CD4-positive, alpha-beta T cell (primary cell): ENCODE measurements at places on chromosomes 3 and 15.
A peak's percentile ranks its signal among the peaks of the same experiment; 100 is the strongest.

DNA sequence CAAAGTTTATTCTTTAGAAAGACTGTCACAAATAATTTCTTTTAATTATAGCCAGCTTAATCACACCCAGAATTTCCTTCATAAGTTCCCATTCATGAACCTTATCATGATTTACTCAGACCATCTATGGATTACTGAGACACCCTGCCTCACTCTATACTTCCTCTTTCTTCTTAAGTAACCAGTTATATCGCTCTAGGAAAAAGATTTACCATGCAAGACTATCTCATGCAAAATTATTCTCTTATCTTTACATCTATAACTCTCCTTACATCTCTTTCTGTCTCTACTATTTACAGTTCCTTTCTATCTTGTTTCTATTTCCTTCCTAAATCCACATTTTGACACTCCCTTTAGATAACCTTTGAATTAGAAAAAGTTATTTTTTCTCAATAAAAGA is 316.8 kb downstream of the POLQ start:
- DNase-seq = no peak

GRCh38 chr3:189792046-189792929 is 161.1 kb downstream of the TP63 start:
- no peak for DNase-seq

GRCh38 chr3:72343078-72343477 is 505.2 kb downstream of the SHQ1 start:
- no peak for DNase-seq

DNA sequence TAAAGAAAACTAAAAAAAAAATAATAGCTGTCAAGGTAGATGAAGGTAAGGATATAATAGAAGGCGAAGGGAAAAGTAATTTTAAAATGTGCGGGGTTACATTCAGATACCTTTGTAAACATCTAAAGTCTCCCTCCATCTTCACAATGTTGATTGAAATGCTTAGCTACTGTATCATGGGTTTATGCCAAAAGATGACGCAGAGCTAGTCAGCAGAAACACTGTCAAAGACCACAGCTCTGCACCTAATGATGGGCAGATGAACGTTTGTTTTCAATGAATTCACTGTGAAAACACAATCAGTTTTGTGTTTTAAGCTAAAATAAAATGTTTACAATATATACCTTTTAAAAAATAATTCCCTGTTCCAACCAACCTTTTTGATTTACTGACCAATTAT is 61.2 kb downstream of the RFTN1 start:
- no peak for DNase-seq

DNA sequence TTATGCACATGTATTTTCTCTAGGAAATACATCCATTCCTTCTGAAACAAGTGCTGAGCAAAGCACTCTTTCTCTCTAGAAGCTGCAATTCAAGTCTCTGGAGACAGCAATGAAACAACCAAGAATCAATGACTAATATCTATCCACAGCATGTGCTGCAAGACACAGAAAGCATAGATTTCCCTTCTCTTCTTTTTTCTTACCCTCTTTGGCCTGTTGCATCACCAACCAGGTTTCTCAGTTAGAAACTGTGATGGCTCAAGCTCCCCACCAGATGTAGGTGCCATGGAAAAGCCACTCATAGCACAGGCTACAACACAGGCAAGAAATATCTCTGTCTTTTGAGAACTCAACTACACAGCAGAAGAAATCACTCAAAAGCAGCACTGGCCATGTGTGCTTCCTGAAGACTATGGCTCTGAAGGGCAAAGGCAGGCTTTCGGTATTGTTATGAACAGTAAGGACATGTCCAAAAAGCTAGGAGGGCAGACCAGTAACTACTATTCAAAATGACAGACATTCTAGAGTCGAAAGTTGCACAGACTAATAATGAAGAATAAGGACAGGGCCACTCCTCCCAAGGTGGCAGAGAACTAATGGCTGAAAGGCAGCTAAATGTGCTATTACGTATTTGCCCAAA is 15.5 kb downstream of the ZDHHC3 start:
- DNase-seq = no peak

GRCh38 chr3:64728994-64729393 is 41.2 kb upstream of the ADAMTS9 start:
- DNase-seq = no peak

DNA sequence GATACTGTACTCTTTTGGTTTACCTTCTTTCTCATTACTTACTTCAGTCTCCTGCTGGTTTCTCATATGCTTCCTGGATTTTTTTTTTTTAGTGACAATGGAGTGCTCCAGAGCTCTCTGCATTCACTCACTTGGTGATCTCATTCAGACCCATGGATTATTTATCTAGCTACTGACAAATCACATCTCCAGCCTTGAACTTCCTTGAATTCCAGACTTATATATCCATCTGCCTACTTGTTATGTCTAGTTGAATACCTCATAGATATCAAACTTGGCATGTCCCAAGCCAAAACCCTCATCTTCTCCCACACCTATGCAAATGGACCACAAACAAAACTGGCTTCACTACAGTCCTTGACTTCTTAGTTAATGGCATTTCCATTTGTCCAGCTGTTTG is 234.7 kb upstream of the ZPLD1 start:
- DNase-seq = no peak

- no peak for DNase-seq
Measured at GRCh38 chr3:83513677-83514076, 1445.1 kb upstream of the CADM2 start.

DNA sequence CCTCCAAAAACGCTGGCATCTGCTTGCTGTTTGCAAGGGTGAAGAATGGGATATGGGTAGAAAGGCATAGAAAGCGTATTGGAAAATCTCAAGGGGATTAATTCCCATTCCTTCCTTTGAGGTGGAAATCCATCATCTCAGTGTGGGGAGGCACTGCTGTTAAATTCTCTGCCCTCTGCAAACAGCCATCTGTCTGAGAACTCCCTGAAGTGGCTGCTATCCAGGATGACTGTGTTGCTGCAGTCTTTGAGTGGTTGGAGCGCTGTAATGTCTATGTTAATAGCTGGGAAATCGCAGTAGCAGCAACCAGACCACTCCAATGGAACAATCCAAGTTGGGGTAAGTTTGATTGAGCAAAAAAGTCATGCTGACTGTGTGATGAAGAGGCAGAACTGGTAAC is 625.9 kb downstream of the NLGN1 start:
- DNase-seq = no peak

DNA sequence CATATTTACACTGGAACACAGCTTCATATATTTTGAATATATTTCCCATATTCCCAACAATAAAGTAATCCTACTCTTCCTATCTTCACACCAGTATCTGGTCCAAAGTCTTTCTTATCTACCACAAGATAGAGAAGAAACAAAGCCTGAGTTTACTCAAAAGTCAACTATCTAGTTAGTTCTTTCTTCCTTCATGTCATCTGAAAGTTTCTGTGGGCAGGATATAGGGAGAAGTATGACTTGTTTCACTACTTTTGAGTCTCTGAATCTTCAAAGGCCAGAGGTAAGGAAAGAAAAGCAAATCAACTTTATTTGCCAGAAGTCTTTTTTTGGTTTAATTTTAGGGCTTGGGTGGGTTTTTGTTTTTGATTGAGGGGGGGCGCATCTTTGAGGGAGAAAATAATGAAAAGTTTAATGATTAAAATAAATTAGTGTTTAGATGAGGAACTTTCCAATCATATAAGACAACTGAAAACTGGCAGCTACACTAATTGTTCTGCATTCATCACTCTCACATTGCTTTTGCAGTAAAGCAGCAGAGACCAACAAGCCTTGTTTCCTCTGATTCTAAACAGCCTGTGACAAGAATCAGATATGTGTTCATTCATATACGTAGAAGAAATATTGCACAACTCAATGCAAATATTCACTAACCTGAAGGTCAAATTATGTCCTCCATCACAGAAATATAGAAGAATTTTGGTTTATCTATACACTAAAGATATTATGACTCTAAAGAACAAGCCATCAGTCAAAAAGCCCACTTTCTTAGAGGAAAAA is 421.4 kb downstream of the SHQ1 start:
- DNase-seq = no peak

DNA sequence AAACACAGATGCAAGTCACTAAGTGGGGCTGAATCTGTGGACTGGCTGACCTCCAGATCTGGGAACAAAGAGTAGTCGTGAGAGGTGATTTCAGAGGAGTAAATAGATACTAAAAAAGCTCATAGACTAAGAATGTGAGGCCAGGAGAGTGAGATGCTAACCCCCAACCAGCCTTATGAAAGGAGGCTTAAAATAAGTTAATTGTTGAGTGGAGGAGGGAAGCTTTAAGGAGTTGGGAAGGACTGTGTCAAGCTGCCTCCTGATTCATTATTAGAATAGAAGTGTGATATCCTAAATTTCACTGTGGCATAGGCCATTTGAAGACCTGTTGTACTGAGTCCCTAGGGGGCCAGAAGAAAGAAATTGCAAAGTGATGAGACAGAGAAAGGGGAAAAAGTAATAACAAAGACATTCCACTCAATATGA is 107.6 kb downstream of the RBPMS2 start:
- DNase-seq = no peak

- DNase-seq = no peak
Measured at GRCh38 chr15:58524247-58524646, 92.5 kb downstream of the LIPC start.

DNA sequence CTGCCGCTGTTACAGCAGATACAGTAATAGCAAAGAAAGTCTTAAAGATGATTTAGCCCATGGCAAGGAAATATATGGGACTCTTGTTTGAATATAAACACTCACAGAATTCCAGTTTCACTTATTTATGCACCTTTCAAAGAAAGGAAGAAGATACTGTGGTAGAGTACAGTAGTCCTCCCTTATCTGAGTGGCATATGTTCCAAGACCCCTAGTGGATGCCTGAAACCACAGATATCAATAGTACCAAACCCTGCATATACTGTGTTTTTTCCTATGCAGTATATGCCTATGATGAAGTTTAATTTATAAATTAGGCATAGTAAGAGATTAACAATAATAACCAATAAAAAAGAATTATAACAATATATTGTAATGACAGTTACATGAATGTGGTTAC is 8.2 kb downstream of the MAP2K1 start:
- no peak for DNase-seq

DNA sequence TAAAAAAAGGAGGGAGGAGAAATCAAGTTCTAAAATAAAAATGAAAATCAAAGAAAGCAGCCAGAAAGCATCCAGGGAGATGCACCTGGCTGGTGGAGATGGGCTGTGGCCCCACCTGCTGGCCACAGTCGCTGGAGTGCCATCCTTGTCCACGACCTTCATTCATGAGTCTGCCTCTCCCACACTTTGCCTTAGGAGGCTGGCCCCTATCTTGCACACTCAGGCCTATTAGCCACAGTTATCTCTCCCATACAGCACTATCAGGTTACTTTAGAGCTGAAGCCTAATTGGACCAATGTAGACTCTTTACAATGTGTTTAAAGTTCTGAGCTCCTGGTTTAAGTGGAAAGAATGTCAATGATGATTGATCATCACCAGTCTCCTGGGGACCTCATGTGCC is 392.0 kb upstream of the RORA start:
- no peak for DNase-seq

DNA sequence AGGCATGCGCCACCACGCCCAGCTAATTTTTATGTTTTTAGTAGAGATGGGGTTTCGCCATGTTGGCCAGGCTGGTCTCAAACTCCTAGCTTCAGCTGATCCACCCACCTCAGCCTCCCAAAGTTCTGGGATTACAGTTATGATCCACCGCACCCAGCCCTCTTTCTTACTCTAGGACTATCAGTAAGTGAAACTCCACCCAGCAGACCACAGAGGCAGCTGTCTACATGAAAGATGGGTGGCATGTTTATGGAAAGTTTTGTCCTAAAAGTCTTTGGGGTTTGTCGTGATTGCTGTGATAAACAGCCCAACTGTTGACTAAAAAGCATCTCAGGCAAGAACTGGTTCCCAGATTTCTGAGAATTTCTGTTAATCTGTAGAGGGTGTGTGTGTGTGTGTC is 10.9 kb downstream of the ARL6IP5 start:
- DNase-seq = peak; percentile 61

DNA sequence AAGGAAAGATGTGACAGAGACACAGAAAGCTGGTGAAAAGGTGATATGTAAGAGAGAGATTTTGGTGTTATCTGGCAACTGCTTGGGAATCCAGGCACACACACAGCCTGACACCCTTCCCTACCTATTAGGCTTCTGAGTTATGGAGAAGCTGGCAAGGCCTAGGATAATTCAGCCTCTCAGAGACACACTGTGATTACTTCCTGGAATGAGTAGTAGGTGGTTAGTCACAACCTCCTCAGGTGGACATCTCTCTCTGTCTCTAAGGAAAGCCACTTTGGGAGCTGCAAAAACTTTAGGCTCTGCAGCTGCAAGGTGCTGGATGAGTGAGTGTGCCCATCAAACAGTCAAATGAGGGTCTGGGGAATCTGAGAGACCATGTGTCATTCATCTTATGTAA is 201.9 kb downstream of the PDCD6IP start:
- DNase-seq = no peak

DNA sequence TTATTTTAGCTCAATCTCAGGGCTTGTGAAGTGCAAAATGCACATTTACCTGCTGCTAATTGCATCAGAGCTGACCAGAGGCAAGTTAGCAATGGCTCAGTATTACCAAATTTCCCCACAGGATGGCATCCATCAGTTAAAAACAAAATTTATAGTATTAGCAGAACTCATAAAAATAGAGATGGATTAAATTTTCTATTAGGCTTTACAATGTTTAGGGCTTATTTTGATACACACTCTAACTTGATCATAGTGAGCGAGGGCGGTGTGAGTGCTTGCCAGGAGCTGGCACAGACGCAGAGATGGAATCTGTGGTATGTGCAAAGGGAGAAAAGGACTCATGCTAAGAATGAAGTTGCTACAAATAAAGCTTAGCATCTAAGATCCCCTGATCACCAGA is 241.0 kb downstream of the NSUN3 start:
- DNase-seq = no peak

GRCh38 chr3:190318666-190319065 is 3.6 kb downstream of the CLDN1 start:
- DNase-seq = no peak

DNA sequence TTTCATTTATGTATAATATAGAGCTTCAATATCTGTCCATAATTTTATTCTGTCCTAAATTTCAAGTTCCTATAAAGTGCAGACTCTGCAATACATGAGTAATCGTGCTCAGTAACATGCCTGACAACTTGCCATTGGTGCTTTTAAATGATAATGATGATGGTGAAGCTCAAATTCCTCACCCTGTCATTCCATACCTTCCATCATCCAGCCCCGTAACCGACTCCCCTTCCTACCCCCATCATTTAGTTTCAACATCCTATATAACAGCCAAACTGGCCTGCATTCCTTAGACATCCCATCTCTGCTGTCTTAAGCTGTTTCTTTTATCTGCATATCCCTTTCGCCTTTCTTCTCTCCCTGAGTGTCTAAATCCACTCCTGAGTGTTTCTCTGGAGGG is 67.2 kb upstream of the DLG1 start:
- no peak for DNase-seq

DNA sequence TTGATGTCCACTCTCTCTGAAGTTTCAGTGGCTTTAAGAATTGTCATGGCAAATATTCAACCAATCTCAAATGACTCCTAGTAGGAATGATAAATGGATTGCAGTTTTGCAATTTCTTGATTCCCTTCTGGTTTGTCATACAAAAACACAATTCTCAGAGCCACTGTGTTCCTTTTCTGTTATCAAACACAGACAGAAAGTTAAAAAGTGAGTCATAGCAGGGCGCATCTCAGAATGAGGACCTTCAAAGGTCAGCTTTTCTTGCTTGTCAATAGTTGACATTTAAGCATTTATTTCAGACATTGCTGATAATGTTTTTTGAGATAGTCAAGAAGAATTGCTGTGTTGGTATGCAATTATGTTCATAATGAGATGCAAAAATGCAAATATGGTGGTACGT is 405.9 kb downstream of the NR2F2 start:
- no peak for DNase-seq

GRCh38 chr3:78822726-78823125 is 945.1 kb downstream of the ROBO1 start:
- no peak for DNase-seq
